Activated CD4-positive, CD25-positive, alpha-beta regulatory T cell (primary cell): ENCODE measurements at places on chromosomes 16 and 17.

- no peak for DNase-seq
These were observed 73.4 kb downstream of the HELZ start for GRCh38 chr17:67171560-67171959.

- DNase-seq = no peak
These were observed 1.4 kb downstream of the CMTM2 start for GRCh38 chr16:66580605-66581209.

DNA sequence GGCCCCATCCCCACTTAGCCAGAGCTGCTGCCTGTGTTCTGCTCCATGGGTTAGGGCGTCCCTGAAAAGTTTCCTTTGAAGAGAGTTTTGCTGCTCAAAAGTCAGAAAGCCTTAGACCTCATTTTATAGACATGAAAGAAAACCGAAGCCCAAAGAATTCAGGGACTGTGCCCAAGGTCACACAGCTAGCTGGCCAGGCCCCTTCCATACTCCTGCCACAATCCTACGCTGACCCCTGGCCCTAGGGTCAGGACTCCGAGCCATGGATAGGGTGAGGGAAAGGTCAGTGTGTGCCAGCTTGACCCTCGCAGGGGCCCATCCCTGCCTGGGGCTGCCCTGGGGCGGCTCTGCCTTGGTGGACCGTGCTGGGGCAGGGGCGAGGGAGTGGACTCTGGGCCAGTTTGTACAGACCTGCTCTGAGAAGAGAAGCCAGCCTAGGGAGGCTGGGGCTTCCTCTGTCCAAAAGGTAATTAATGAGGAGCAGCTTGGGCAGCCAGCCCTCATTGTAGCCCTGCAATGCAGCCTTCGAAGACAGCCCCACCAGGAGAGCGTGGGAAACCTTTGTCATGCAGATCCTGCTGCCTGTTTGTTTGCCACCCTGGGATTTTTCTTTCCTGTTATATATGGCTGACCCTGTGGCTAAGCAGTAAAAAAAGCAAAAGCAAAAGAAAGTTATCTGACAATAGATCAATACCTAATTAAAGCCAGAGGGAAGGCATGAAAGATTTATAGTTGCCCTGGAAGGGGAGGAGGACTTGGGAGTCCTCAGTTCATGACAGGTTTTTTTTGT is 37.4 kb downstream of the RHBDL3 start:
- DNase-seq = no peak

DNA sequence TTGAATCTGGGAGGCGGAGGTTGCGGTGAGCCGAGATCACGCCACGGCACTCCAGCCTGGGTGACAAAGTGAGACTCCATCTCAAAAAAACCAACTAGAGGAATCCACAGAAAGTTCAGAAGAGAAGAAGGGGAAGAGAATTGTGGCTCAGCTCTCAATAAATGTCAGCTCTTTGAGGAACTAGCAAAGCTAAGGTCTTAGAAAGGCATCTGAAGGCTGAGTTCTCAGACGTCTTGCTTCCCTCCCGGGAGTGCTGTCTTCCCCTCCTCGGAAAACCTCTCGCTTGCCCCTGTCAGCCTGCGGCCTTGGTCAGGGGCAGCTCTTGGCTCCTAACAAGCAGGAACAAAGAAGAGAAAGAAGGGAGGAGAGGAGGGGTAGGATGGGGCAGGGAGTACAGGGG is 5.3 kb downstream of the SHPK start:
- no peak for DNase-seq

DNA sequence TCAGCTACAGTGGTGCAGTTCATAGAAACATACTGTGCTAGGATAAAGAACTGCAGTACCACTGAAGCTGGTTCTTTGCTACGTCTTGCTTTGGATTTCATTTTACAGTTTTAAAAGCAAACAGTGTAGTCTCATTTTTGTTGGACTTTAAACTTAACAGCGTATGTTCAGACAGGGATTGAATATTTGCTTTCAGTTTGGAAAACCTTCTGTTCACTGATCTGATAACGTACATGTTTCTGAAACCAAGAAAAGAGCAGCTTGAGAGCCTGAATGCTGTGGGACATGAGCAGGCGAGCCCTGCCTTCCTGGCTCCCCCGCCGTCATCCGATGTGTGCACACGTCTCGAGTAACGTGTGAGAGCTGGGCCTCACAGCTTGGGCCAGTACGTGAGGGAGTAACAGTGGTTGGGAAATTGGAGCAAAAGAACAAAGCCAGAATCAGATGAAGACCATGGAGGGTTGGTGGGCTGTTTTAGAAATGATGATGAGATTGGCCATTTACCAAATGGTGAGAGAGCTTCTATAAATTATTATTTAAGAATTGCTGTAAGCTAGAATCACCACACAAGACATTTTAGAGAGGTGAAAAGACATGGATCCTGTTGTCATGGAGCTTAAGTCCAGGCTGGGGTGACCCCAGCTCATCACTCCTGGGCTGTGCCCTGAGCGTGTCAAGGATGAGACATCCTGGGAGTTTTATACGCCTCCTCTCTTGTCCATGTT is 20.8 kb upstream of the CLEC18C start:
- no peak for DNase-seq
